ENCODE measurements at places on chromosomes 16 and 17.

GRCh38 chr17:6489016-6489550 lies 44.8 kb downstream of the PIMREG start:
- DNase-seq, result no peak

DNA sequence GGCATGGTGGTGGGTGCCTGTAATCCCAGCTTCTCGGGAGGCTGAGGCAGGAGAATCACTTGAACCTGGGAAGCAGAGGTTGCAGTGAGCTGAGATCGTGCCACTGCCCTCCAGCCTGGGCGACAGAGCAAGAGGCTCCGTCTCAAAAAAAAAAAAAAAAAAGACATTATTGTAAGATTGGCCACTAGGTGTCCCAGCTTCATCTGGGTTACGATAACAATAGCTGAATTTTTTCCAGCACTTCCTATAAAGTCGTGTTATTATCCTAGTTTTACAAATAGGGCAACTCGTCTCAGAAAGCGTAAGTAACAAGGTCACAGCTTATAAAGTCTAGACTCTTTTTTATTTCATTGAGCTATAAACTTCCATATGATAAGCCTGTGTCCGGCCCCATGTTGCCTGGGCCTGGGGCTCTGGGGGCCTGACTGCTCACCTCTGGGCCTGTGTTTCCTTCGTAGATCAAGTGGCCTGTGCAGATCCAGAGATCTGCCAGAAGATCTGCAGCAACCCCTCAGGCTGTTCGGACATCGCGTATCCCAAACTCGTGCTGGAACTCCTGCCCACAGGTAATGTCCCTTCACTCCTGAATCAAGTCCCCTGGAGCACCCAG lies 60.5 kb downstream of the SLC5A11 start:
- DNase-seq, result peak; percentile 38

DNA sequence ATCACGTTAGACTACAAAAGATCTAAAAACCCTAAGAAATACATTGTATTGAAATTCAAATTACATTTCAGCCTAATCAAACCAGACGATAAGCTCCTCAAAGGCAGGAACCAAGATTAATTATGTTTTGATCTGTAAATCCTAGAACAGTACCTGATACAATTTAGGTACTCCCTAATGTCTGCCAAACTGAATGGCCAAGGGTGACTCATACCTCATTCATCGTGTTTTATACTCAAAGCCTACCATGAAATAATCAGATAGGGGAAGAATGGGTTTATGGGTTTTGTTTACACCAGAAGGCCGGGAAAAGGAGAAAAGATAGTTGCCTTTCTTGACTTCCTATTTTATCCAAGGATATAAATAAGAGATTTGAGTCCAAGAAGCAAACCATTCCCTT lies 19.3 kb downstream of the MMD start:
- DNase-seq, result no peak

DNA sequence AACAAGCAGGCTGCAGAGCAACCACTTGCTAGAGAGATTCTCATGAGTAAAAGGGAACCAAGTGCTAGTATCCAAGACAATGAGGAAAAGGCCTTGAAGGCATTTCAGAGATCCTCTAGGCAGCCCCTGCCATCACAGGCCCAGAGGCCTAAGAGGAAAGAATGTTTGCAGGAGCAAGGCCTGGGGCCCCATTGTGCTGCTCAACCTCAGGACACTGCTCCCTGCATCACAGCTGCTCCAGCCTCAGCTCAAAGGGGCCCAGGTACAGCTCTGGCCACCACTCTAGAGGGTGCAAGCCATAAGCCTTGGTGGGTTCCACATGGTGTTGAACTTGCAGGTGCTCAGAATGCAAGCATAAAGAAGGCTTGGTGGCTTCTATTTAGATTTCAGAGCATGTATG lies 243.0 kb upstream of the RPL38 start:
- DNase-seq, result no peak

GRCh38 chr16:55678161-55678821 lies 22.5 kb downstream of the SLC6A2 start:
- no peak for DNase-seq

DNA sequence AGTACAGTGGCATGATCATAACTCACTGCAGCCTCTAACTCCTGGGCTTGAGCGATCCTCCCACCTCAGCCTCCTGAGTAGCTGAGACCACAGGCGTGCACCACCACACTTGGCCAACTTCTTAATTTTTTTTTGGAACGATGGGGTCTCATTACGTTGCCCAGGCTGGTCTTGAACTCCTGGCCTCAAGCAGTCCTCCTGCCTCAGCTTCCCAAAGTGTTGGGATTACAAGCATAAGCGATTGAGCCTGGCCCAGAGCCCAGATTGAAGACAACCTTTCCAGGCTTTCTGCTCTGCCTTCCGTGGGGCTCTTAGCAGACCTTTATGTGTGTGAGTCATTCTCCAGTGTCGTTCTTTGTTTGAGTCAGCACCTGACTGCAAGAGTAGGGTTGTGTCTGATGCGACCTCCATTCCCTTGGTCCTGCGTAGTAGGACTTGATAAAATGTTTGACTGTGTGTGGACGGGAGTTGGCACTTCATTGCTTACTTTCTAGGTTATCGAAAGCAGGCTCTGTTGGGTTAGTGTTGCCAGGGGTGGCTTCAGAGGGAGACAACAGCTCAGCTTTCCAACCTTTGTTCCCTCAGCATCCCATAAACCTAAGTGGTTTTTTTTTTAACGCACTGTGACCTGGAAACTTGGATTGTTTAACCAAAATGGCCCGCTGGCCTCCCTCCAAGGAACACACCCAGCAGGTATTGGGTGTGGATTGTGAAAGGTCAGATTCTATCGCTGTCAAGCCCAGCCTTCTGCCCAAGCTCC lies 26.4 kb downstream of the EEF2K start:
- DNase-seq, result peak; percentile 72

DNA sequence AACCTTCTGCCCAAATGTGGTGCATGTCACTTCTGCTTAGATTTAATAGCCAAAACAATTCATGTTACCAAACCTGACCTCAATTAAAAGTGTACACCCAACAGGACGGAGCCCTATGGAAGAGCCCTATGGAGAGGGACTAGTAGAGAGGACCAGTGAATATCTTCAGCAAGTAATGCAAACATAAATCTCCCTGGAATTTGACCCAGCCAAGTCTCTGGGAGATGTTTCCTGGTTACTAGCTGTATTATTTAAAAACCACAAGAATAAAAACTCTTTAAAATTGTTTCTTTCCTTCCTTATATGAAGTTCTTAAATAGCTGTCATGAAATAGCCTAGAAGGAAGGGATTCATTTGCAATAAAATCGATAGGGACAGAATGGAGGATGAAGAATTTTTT lies 255.8 kb downstream of the CDH11 start:
- no peak for DNase-seq

- no peak for DNase-seq
Observed at GRCh38 chr17:69141431-69142174, at the start of gene ABCA6. Gene ABCA6, minus strand, starts transcription at chr17:69141895. Its CDS starts 1,192 bp downstream, at chr17:69140703.

GRCh38 chr16:53561101-53561888 lies 58.3 kb upstream of the AKTIP start:
- DNase-seq, result no peak

GRCh38 chr16:73095885-73096421 lies 48.0 kb upstream of the ZFHX3 start:
- DNase-seq, result peak; percentile 38

- DNase-seq, result peak; percentile 46
Observed at GRCh38 chr16:67236563-67237395, 9.8 kb downstream of the TMEM208 start.

DNA sequence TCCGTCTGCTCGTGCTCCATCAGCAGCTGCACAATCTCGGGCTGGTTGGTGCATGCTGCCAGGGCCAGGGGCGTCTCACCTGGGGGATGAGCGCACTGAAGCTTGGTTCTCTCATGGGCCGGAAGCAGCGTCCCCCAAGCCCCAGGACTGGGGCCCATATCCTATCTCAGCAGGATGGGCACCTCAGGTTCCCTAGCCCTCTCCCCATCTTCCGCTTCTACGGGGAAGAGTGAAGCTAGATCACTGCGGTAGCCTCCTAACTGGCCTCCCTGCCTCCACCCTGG lies 24.8 kb downstream of the TRPV3 start:
- DNase-seq, result peak; percentile 1

GRCh38 chr17:26773189-26774188 lies 520.4 kb upstream of the WSB1 start:
- DNase-seq, result no peak

GRCh38 chr16:82658796-82659195 lies 32.0 kb downstream of the CDH13 start:
- no peak for DNase-seq

GRCh38 chr16:48564544-48565444 lies 45.2 kb downstream of the N4BP1 start:
- no peak for DNase-seq

DNA sequence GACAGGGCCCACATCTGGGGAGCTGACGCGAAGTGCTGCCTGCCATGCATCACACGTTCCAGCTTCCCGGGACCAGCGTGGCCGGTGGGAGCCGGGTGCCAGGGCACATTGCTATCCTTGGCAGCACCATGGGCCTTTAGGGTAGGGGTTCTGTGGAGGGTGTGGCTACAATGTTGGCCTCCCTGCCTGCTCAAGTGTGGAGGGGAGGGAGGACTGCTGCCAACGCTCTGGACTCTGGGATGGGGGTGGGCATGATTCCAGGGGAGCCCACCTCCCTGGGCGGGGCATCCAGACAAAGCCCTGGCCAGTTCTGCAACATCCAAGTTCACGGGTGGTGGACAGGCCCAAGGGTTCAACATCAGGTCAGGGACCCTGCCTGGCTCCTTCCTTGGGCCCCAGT lies 13.9 kb downstream of the GRB7 start:
- no peak for DNase-seq

DNA sequence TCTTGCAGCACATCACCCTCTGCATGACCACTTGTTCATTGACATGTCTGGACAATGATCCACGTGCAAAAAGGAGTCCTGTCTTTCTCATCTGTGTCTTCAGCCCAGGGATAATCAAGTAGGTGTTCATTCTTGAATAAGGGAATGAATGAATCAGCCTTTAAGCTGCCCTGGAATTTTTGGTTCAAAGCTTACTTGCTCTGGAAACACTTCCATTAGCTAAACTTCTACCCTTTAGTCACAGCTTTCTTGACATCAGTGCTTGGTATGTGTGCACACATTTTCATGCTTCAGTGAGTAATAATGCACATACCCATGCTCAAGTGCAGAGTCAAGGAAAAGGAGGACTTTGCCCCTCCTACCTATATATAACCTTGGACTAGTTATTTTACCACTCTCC lies 103.0 kb upstream of the CDH13 start:
- DNase-seq, result no peak

DNA sequence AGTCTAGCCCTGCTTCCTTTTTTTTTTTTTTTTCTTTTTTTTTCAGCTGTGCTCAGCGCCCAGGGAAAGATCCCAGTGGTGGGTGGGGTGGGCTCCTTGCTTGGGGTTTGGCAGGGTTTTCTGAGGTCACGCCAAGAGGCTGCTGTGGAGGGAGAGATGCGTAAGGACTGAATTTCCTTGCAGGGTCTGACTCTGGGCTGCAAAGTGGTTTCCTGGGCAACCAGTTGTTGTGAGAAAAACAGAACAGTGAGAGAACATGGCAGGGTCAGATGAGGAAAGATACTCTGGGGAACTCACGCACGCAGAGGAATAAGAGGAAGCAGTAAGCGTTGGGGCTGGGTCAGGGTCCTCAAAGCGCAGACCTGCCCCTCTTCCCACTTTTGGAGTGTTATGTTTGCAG lies 119.5 kb downstream of the IRF8 start:
- DNase-seq, result peak; percentile 64

DNA sequence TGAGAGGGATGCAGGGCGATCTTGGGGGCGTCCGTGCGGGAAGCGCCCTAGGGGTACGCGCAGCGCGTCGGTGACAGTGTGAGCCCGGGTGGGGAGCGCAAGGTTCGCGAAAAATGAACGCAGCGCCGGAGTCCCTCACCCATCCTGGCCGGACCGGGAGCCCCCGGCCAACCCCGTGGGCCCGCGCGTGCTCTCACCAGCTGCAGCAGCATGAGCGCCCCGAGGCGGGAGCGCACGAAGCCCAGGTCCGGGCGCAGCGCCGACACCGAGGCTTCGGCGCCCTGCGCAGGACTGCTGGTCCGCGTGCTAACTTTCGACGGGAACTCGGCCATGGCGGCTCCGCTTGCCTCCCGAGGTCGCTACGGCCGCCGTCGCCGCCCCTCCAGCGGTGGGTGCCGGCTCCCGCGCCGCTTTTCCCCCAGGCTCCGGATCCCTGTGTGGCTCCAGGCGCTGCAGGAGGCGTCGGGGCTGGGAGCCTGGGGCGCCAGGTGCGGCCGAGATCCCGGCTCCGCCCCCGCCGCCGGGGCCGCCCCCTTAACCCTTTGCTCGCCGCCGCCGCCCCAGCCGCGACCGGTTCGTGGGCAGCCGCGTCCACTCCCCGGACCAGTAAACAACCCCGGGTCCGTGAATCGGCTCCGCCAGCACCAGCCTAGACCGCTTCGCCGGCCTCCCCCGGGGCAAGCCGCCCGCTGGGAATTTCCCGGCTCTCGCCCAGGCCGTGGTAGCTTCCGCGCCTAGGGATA lies at the start of gene PLLP:
TSS of gene PLLP (minus strand) at position 464 of the 743 bp plus-strand sequence. CDS start at position 332, 132 bp downstream.
- peak; percentile 80 for DNase-seq

GRCh38 chr16:59543641-59544040 lies 809.5 kb upstream of the GOT2 start:
- DNase-seq, result no peak

DNA sequence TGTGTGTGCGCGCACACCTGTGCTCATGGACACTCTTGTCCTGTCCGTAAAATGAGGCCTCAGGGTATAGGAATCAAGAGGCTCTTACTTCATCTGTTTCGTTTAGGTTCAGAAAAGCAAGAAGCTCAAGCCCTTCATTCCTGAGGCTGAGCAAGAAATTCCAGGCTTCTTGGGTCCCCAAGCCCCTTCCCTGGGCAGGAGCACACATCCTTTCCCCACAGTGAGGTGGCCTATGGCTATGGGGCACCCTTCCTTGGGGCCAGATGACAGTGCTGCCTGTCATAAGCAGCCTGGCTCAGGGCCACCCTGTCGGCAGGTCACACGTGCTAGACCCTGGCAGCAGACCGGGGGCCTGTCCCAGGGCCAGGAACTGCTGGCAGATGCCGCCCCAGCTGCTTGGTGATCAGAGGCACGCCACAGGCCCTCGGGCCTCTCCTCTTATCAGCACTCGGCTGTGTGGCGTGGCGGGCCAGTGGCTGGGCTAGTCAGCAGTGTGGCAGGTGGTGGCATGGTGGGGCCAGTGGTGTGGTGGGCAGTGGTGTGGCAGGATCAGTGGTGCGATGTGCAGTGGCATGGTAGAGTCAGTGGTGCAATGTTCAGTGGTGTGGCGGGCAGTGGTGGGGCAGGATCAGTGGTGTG lies 50.2 kb downstream of the NKD1 start:
- DNase-seq, result no peak

- DNase-seq, result no peak
Observed at GRCh38 chr17:72125742-72126141, 4.9 kb downstream of the SOX9 start.

Measured in hepatocyte (in vitro differentiated cells).